Lower lobe of right lung (tissue), 2 donors: ENCODE measurements at places on chromosomes 12 and 14. TPM values are rescaled to one million over a fixed set of nuclear protein-coding genes. Genes with fewer than 3 reads are reported as not detected.

The TSPAN11 gene
- total RNA-seq = 9.1 TPM

The RERG gene
- 9.0 TPM for total RNA-seq

The TMEM179 gene
- total RNA-seq = not detected

The MYH7 gene
- total RNA-seq = 0.09 TPM

The FAM186B gene
- 0.65 TPM for total RNA-seq

The ERP27 gene
- 16.2 TPM for total RNA-seq

The SLIRP gene
- 58.0 TPM for total RNA-seq

The MMP17 gene
- 2.5 TPM for total RNA-seq

The SETD1B gene
- 19.7 TPM for total RNA-seq

The CCDC177 gene
- total RNA-seq = not detected

The SLC17A8 gene
- not detected for total RNA-seq

The PIWIL1 gene
- total RNA-seq = not detected

The TAS2R42 gene
- total RNA-seq = not detected

The TMEM121 gene
- total RNA-seq = 3.0 TPM

The SLCO1B1 gene
- total RNA-seq = not detected
